SW 1271 (cell line): ENCODE measurements at places on chromosomes 1 and 21.

DNA sequence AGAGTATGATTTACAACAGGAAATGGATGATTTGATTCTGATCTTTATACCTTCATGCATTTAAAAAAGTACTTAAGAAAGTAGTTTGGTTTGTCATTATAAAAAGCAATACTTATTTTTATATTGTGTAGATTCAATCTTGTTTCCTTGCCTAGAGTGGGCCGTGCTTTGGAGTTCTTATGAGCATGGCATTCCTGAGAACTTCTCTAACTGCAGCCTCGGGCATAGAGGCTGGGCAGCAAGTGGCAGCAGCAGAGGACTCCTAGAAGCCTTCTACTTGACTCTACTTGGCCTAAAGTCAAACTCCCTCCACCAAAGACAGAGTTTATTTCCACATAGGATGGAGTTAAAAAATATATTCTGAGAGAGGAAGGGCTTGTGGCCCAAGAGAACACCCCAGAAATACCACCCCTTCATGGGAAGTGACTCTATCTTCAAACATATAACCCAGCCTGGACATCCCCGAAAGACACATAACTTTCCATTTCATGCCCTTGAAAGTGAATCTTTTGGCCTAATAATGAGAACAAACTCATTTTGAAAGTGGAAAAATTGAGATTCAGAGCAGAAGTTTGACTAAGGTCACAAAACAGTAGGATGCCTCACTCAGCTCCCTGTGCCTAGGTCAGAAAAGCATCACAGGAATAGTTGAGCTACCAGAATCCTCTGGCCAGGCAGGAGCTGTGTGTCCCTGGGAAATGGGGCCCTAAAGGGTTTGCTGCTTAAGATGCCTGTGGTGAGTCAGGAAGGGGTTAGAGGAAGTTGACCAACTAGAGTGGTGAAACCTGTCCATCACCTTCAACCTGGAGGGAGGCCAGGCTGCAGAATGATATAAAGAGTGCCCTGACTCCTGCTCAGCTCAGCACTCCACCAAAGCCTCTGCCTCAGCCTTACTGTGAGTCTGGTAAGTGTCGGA, at the start of gene IVL:
TSS of gene IVL (plus strand) at position 861 of the 916 bp plus-strand sequence. CDS start 1,252 bp downstream, outside the sequence.
- no peak for DNase-seq

DNA sequence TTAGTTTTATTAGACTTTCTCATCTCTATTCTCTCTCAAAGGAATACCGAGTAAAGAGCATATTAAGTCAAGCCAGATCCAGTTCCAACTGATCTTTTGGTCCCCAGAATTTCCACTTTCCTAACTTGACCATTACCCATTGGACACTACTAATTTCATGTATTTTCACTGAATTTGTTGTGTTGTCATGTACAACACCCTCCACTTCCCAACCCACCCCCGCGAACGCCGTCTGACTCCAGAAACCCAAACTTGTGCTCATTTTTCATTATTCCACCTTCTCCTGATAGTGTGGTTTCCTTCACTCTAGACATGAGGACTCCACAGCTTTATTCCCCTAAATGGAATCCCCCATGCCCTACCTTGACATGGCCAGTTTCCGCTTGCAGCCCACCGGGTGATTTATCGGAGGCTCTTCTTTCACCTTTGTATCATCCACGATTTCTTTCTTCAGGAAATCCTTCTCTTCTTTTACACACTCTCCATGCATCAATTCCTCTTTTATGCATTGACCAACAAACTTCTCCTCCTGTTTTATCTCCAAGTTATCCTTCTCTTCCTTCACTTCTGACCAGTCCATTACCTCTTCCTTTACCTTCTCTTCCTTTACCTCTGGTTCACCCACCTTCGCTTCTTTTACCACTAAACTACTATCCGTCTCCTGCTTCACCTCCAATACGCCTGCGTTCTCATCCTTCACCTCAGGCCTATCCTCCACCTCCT, 805 bp downstream of the ZNHIT6 start:
- DNase-seq: no peak

DNA sequence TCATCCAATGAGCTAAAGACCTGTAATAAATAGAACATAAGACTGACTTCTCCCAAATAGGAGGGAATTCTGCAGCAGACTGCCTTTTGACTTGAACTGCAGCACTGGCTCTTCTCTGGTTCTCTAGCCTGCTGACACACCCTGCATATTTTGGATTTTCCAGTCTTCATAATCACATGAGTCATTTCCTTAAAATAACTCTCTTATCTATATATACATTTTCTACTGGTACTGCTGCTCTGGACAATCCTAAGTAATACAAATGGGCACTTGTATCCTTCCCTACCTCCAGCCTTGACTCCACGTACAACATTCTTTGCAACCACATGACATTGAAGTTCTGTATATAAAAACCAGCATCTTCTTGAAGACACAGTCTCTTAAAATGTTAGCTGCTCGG, 429.4 kb upstream of the TMPRSS15 start:
- peak; percentile 89 for DNase-seq

DNA sequence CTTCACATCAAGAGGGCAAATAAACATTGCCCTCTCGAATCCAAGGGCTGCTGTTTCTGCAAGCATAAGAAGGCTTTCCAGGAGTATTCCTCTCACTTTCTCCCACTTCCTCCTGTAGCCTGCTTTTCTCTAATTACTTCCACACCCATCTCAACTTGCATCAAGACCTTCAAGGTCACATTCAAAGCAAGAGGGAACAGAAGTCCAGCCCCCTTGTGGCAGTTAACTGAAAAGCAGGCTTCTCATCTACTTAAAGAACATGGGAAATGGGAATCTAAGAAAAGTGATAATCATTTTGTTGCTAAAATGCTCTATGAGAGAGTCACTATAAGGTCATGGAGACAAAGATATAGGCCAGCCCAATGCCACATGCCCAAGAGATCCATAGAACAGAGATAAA, 874.4 kb downstream of the KCNT2 start:
- DNase-seq: no peak

DNA sequence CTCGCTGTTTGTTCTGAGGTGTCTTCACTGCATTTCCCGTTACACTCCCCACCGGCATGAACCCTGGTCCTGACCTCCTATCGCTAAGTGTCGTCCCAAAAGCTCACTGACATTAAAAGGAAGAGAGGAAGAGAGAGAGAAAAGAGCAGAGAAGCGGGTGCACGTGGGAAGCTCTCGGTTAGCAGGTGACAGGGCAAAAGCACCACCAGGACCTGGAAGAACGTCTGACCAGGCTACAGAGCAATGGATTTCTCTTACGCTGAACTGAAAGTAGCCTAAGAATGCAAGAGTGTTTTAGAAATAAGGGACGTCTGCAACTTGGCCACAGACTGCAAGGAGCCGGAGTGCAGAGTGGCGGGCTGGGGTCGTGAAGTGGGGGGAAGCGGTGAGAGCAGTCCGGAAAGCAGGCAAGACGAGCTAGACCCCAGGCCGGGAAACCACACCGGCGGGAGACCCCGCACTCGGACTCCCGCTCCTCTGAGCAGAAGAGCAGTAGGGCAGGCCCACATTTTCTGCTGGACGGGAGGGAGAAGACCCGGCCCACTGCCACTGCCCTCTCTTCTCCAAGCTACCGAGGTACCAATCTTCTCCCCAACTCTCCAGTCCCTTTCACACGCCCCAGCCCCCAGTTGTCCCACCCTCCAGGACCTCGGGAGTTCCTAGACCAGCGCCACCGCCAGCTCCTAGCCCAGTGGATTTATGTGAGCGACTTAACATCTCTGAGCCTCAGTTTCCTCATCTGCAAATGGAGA, 8.3 kb upstream of the MPZL1 start:
- DNase-seq: no peak

DNA sequence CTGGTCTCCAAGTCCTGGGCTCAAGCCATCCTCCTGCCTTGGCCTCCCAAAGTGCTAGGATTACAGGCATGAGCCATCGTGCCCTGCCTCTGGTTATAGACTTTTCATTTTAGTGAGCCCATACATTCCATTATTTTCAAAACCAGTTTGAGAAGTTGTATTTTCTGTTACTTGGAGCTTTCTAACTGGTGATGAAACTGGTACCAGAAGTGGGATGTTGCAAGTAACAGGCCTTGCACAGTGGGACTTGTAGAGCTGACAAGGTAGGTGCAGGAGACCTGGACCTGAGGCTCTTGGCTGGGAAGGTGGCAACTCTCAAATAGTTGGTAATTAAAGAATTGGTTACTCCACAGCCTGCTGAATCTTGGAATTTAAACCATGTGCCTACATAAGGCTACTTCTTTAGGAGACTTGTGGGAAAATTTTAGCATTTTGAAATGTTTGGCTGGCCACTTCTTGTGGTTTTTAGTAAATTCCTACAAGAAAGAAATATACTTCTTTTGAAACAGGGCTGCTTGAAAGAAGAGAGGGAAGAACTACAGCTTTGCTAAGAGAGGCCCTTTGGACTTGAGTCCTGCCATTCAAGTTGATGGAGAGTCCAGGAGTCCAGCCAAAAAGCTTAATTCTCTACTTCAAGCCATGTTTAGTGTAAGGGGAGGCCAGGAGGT, 9.8 kb upstream of the ALPL start:
- DNase-seq: no peak

DNA sequence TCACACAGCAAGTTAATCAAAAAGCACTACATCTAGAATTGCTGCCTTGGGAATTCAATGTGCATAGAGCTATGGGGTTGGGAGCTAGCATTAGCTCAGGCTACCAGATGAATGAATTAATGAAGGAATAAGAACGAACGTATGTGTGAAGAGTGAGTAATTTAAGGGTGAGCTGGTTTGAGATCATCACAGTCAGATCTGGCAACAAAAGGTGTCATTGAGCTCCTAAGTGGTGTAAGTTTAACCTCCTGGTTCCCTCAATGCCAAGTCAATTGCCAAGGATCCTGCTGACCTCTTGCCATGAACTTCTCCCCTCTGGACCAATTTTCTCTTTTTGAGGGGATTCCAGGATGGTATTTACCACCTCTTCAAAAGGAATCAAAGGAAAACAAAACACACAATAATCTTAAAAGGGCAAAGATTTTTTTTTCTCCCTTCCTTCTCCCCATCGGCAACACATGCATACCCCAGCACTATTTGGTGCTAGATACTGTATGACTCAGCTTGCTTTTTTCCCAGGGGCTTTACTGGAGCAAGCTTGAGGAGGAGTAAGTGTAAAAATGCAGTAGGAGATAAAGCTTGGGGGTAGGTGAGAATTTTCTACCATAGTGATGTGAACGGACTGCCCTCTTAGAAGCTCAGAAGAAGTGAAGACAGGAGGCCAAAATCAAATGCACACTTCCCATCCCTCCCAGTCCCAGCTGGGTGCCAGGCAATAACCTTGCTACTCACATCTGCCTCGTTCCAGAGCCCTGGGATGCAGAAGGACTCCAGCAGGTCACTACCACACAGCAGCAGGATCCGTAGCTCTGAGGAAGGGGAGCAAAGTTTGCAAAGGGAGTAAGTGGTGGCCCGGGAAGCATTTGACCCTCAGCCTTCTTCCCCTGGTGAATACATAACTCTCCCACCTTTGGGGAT, 92.0 kb downstream of the LAMC2 start:
- DNase-seq: no peak
